ENCODE measurements at places on chromosomes 12 and 14.

DNA sequence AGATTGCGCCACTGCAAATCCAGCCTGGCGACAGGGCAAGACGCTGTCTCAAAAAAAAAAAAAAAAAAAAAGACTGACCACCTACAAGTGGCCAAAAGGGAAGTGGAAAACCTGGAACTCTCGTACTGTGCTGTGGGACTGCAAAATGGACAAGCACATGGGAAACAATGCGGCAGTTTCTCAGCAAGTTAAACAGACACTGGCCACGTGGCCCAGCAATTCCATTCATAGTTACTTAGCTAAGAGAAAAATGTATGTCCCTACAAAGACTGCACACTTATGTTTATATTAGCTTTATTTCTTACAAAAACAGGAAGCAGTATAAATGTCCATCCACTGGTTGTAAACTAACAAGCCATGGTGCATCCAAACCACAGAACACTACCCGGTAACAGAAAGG, 5.6 kb downstream of the CHFR start:
- no peak for DNase-seq

DNA sequence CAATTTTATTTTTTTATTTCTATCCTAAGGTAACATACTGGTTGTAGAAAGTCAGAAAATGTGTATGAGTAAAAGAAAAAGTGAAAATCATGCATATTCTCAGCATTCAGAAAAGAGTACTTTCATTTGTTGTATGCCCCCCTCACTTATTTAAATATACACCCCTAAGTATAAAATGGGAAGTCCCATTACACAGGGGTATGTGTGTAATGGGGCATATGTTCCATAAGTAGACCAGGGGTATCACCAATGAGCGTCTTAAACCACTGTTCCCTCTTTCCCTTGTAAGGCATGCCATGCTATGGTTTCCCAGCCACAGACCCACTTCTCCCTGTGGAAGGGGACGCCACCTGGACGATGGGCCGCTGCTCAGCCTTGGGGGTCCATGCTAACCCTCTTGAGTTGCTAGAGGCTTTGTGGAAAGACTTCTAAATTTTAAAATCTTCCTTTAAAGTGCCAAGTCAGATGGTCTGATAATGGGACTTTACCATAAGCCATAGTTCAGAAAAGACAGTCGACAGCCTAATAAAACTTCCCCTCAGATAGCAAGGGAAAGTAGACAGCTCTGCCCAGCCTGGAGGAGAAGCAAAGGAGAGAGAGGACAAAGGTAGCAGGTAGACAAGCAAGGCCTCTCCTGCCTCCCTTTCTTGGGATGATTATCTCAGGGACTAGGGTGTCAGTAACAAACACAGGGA, 118.2 kb downstream of the ZFP36L1 start:
- no peak for DNase-seq

DNA sequence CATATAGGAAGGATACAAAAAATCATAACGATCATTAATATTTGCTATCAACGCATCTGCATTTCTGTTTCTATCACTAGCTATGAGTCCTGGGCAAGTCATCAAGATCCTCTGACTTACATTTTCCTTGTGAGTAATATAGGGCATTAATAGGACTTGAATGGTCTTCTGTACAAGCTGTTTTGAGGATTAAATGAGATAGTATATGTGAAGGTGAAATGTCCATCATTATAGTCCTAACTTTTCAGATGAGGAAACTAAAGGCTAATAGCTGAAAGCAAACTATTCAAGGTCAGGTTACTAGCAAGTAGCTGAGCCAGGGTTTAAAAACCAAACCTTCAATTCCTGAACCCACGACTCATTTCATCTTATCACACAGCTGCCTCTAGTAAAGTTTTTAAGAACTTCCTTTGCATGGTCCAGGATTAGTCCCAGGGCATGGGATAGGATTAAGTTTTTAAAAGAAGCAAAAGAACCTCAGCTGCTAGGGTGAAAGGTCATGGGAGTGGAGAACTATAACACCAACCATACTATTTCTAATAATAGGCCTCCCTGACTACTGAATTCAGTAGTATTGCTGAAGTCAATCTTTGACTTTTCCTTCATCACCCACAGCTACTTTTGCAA, 101.4 kb upstream of the ADAMTS20 start:
- no peak for DNase-seq

DNA sequence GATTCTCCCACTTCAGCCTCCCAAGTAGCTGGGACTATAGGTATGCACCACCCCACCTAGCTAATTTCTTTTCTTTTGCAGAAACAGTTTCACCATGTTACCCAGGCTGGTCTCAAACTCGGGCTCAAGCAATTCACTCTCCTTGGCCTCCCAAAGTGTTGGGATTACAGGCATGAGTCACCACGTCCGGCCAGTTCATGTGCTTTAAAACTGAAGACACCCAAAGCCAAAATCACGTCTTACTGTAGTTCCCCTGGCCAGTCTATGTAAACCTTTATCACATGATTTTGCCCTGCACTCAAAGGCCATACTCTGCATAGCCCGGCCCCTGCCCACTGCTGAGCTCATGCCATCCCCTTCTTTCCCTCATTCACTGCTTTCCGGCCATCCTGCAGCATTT, 4.5 kb downstream of the ALKBH2 start:
- no peak for DNase-seq

GRCh38 chr12:107521826-107522355, 163.7 kb upstream of the PWP1 start:
- DNase-seq, result no peak

- DNase-seq, result no peak
These were observed 110.6 kb downstream of the PRMT8 start for GRCh38 chr12:3601461-3602150.

- no peak for DNase-seq
These were observed 114.3 kb downstream of the SLC15A5 start for GRCh38 chr12:16163146-16163545.

DNA sequence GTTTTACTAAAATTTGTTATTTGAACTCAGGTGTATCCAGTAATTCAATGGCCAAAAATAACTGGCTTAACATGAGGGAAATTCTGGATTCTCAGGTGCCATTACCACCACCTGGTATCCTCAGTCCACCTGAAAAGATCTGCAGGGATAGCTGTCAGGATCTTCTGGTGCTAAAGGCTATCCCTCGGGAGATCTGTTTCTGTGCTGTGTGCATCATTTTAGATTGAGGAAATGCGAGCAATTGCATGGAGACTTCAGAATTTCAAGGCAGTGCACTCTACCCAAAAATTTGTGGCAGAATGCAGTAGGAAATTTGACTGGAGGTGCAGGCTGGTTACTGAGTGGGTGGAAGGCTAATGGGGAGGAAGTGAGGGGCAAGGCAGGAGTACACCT, 26.4 kb downstream of the ZCCHC8 start:
- no peak for DNase-seq

DNA sequence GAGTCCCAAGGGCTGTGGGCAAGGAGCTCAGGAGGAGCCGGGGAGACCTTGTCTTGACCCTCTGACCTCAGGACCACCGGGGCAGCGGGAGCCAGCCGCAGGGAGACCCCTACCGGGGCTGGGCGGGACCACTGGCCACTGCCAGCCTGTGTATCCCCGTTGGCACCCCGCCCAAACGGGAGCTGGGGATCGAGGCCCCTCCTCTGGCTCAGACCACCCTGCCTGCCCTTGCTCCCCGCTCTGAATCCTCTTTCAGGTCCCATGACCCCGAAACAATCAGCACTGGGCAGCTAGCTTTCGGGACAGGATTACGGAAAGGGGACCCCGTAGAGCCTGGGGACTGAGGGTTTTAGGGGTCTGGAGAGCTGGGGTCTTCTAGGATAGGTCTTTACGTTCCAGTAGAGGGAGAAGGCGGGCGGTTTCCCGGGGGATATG, 1.3 kb downstream of the GLI1 start:
- no peak for DNase-seq

DNA sequence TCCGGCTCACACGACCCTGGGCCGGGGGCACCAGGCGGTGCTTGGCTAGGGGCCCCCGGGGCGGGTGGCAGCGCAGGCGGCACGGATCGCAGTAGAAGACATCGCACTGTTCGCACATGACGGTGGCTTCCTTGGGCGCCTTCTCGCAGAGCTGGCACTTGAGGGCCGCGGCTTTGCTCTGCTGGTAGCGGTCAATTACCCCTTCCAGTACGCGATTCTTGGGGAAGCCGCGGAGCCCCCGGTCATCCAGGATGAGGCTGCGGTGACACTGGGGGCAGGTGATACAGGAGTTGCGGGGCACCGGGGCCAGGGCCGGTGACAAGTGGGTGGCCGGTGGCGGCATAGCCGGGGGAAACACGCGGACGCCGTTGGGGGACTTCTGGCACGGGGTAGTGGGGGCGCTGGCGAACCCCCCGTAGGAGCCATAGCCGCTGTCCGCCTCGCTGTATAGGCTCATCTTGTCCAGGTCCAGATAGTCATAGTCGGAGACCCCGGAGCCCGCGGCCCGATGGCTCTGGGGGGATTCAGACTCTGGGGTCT, 553 bp downstream of the TRIM9 start:
- no peak for DNase-seq

- DNase-seq, result no peak
These were observed 165.7 kb upstream of the STXBP6 start for GRCh38 chr14:25215607-25216006.

- DNase-seq, result no peak
These were observed 5.8 kb downstream of the CTDSP2 start for GRCh38 chr12:57840726-57841125.

DNA sequence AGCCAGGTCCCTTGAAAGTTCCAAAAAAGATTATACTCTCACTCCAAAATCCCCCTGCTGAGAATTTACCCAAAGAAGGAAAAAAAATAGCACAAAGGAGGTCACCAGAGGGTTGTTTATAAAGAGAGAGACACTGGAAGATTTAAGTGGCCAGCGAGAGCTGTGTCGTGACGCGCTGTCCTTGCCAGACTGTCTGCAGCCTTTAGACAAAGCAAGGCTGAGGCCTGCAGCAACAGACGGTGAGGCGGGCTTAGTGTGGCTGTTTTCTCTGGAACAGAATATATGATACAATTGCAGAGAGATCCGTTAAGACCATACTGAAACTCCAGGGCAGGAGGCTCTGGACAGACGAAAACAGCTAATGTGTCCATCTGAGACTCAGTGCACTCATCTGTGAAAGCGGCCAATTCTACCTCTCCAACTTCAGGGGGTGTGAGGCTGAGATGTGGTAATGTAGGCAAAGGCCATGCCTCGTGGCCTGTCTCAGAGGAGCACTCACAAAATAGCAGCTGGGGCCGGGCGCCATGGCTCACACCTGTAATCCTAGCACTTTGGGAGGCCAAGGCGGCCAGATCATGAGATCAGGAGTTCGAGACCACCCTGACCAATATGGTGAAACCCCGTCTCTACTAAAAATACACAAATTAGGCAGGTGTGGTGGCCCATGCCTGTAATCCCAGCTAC, 36.2 kb downstream of the ANAPC7 start:
- no peak for DNase-seq

GRCh38 chr14:68978172-68978911, 760 bp downstream of the ACTN1 start:
- peak; percentile 33 for DNase-seq

DNA sequence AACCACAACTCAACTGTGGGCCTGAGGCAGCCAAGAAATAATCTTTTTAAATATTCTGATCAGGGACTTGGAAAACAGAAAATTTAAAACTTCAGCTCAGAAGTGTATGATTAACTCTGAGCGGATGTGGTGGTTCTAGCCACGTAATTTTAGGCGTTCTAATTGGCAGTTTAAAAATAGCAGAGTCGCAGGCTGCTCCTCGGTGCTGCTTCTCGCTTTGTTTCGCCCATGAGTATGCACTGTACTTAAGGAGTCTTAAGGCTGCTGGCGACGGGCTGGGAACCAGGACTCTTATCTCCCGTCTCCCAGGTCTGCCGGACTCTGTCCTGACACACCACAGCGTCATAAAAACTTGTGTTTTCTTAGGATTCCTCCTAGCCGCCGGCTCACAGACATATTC, 113.4 kb upstream of the PELI2 start:
- peak; percentile 69 for DNase-seq
